ENCODE measurements at places on chromosomes 12 and 14.

- no peak for DNase-seq
Measured at GRCh38 chr12:71599210-71599609, 64.4 kb downstream of the ZFC3H1 start.

DNA sequence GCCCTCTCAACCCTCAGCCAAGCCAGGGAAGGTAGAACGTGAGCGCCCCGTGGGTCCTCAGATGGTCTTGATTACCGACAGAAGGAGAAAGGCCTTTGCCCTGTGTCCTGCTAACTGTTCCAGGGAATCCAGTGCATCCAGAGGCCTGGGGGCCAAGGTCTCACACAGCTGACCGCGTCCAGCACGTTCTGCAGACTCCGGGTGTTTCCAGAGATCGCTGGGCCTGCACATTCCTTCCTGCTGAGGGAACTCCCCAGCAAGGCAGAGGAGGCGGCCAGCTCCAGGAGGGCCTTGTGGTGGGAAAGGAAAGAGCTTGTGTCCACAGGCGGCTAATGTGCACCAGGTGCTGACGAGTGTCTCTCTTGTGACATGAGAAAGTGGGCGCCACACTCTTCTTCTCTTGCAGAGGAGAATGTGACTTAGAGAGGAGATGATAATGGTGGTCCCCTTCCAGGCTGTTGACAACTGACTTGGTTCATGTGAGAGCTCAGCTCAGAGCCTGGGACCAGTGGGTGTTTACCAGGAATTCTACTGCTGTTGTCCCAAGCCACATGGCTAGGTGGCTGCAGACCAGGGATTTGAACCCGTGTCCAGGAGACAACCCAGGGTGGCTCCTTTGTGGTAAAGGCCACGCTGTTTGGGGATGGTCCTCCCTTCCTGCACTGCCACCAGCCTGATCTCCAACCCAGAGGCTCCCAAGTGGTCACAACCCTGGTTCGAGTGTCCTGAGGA is 46.8 kb upstream of the DLK1 start:
- peak; percentile 58 for DNase-seq

DNA sequence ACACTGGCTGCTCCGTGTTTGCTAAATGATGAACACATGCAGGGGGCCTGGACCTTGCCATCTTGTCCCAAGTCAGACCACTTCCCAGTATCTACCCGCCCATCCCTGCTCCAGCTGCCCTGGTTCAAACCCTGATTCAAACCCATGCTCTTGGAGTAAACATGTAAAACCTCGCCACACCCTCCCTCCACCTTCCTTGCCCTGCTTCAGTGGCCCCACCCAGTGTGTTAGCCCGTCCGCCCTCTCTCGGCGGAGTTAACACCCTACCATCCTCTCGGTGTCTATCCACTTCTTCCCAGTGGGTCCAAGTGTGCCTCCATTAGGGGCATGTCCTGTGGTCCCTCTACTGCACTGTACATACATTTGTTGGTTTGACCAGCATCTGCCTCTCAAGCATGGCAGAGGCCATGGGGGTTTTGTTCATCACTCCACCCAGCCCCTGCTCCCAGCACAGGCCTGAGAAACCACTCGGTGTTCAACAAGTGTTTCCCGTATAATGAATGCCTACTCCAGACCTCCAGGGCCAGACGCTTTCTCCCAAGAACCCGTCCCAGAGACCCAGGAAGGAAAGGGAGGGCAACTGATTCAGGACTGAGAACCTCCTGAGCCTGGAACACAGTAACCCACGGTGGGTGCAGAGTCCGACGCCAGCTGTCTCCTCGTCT is 37.1 kb downstream of the P2RX4 start:
- DNase-seq, result no peak

DNA sequence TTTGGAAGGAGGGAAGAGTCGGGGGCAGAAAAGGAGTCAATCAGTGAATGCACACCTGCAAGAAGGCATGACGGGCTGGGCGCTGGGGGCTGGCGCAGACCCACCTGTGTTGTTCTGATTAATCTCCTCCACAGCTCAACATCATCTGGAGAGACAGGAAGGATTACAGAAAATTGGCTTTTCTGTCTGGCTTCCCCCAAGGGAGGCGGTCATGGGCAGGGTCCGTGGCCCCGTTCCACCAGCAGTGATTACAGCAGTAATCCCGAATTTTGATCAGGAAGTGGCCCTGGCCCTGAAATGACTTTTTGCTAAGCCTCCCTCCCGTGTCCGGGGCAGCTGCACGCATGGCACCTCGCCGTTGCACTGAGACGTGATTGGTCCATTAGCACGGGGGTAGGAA is 24.4 kb upstream of the GALNT9 start:
- DNase-seq, result no peak

GRCh38 chr14:78610994-78611393 is 440.8 kb downstream of the NRXN3 start:
- DNase-seq, result no peak

DNA sequence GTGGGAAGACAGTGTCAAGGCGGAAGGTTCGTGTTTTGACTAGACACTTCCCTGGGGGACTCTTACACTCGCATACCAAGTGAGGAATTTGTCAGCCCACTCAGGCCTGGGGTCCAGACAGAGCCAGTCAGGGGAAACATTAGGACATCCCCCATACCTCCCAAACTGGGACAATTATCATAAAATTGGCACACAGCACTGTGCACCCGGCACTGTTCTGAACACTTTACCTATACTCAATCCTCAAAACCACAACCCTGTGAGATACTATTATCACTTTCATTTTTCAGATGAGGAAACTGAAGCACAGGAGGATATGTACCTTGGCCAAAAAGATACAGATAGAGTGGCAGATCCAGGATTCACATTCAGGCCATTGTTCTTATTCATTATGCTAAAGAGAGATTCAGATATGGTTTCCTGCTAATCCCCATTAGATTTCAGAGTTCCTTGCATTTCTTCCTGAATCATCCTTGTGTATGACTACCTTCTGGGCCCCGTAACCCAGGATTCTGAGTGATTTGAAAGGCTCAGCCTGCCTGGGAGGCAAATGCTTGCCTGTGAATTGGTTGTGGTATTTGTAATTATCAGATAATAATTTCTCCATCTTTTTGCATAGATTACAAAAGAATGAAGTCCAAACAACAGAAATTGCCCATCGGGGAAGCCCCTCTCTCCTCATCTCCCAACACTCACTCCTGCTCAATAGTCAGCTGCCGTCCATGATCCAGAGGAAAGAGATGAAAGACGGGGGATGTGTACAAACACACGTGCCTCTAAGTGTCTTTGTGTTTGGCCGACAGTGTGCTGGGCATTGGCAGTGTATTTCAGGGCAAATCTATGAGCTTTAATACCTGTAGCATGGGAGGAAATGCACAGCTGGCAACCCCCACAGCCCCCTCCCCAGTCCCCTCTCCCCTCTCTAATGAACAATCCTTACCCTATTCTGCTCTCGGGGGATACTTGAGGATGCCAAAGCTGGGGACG is 4.6 kb downstream of the TAC3 start:
- no peak for DNase-seq

GRCh38 chr14:74509587-74510222 is 16.1 kb downstream of the ISCA2 start:
- no peak for DNase-seq

- no peak for DNase-seq
Measured at GRCh38 chr14:68983191-68983590, 4.1 kb upstream of the ACTN1 start.

DNA sequence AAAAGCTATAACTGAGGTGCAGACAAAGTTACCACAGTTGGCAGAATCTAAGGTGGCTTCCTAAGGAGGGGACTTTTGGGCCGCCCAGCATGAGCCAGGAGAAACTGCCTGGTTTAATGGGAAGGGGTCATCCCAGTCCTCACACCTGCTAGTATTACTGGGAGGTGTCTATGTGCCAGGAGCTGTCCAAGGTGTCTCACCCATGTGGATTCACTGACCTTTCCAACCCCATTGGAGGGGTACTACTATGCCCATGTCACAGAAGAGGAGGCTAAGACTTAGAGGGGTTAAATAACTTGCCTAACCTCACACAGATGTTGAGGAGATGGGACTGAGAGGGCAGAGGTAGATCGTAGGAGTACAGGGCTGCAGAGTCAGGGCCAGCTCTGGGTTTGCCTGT is 10.2 kb downstream of the ABCB9 start:
- DNase-seq, result no peak

GRCh38 chr12:23083267-23083666 is 458.3 kb downstream of the ETNK1 start:
- DNase-seq, result peak; percentile 84

GRCh38 chr14:48008646-48009045 is 333.2 kb upstream of the MDGA2 start:
- no peak for DNase-seq

DNA sequence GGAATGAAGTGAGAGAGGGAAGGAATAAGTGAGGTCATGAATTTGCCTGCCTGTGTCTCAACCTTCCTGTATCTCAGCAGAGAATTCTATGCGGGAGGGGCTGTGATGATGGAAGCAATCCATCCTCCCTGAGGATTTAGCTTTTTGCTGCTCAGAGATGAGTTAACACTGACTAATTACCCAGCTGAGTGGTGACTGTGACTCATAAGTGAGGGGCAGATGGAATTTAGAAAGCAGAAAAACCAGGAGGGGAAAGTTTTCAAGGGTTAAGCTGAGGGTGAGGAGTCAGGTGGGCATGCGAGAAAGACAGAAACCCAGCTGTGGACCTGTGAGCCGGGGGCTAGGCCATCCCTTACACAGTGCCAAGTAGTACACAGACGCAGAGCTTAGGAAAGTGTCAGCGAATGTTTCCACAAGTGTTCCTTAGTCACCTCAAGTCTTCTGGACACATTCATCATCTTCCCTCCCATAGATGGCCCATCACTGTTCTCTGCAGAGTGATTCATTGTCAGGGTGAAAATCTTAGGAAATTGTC is 277.9 kb downstream of the IPO8 start:
- peak; percentile 86 for DNase-seq

DNA sequence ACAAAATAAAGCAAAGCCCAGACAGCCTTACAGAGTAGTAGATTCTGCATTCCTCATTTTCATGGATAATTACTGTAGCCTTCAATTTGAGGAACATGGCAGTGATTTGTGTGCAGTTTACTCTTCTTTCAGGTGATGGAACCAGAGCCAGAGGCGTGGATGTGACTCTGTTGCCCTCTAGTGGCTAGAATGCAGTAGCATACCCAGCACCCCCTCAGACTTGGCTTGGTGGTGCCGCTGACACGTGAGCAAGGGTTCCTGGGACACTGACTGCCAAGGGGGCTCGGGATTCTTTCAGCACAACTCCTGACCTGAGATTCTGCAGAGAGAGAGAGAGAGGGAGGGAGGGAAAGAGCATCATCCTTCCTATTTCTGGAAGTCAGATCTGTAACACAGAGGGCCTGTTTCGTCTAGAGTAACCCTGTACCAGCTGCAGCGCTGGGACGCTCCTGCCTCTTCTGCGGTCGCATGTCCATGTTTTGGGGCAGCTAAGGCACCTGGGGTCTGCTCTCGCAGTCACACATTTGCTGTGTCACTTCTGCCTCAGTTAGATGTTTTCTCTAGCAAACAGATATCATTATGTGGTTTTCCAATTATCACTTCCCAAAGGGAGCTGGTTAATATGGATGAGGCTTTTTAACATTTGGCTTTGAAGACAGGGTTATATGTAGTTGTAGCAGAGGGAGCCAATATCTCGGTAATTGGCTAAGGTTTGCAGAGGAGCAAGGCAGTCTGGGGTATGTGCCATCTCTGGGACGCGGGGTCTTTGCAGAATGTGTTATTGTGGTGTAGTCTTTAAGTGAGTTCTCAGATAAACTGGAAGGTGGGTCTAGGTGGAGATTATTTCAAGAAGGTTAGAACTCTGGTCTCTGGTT is 428.1 kb downstream of the NRXN3 start:
- peak; percentile 14 for DNase-seq

DNA sequence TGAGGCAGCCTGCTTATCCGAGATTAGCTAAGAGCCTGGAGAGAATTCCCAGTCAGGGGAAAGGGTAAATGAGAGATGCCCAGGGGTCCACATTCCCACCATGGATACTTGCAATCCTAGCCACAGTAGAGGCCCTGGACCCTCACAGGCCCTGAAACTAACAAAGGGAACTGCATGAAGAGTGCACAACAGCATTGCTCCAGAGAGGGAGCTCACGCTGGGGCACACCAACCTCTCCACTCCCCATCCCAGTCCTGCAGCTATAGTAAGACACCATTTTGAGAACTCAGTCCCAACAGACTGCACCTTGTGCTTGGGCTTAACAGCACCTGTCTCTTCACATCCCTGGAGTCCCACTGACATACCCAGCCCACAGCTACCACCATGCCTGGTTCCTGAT is 30.5 kb downstream of the CEP83 start:
- no peak for DNase-seq

DNA sequence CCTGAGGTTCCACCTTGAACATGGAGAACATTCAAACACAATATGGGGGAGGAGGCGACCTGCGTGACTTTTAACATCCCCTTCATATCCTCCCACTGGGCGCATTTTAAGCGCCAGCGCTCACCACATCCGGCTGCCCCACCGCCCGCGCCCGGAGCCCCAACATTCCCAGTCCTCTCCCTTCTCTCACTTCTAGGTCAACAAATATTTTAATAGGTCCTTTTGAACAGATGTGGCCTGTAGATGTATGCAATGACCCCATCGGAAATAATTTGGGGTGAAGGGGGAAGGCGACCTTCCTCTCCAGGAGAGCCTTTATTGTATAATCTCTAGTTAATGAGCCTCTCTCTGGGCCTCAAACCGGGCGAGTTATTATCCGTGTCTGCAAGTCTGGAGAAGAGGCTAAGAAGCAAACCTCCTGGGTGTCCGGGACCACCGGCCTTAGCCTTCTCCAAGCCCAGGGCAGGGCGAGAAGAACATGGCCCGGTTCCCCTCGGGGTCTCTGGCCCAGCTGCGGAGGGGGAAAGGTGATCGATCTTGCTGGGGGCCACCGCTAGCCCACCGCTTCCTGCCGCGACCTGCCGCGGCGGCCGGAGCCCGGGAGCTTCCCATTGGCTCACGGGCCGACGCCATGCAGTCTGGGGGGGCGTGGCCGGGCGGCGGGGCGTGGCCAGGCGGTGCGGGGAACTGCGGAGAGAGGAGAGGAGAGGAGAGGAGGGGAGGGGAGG is 83.2 kb upstream of the HMGA2 start:
- DNase-seq, result no peak

- DNase-seq, result no peak
Measured at GRCh38 chr12:127558361-127558760, 708.6 kb upstream of the TMEM132C start.

DNA sequence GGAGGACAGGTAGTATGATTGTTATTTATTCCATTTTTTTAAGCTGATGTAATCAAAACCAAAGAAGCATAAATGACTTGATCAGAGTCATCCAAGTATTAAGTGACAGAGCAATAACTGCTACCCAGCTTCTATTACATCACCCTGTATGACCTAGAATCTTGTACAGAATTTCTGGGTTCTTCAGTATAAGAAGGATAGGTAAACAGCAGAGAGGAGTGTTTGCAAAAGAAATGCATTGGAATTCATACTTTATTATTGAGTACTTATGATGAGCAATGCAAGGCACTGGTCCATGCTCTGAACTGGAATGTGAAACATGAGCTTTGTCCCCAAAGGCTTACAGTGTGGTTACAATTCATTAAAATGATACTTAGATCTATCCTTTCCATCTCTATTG is 916.8 kb downstream of the DIO2 start:
- DNase-seq, result peak; percentile 10

DNA sequence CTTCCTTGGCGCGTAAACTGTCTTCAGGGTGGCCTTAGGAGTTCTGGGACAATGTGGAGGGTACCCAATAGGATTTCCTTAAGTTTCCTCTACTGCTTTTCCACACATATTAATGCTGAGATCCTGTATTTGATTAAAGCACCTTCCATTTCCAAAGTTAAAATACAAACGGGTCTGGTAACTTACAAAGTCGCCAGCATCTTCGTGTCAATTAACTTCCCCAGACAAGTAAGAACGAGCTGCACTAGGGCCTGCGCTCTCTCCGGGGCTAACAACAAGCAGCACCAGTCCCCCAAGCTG is 130.9 kb downstream of the NDUFA12 start:
- no peak for DNase-seq

- DNase-seq, result no peak
Measured at GRCh38 chr12:92898755-92899154, 30.3 kb downstream of the EEA1 start.

Data from non-pigmented ciliary epithelial cell (primary cell).